NCI-H1930 (cell line): ENCODE measurements at places on chromosomes 4 and X.
A peak's percentile ranks its signal among the peaks of the same experiment; 100 is the strongest.

DNA sequence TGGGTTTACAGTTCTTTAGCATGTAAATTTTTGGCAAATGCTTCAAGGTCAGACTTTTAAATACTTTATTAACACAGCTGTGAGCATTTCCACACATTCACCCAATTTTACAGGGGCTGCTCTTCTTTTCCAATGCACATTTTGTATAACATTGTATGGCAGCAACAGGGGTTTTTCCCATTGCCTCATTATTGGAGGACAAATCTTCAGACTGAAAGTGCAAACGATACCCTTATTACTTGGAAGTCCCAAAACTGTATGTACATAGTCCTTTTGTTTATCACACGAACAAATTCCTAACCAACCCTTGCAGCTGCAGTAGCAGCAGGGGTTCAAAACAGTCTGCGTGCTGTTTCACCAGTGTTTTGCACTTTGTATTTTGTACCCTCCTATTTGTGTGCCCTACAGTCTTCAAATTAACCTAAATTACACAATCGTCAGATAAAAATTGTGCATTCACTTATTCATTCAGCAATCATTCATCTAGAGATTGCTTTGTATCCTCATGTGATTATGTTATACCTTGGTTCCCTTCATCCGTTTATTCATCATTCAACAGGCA is 330.7 kb upstream of the RASGEF1B start:
- DNase-seq: peak; percentile 70

- no peak for DNase-seq
Measured at GRCh38 chrX:153671589-153672530, 1.8 kb downstream of the PNCK start.

GRCh38 chr4:33176566-33176965 is 2456.4 kb downstream of the PCDH7 start:
- no peak for DNase-seq

GRCh38 chrX:107715331-107716117 is 60.1 kb downstream of the TSC22D3 start:
- DNase-seq: no peak

- no peak for DNase-seq
Measured at GRCh38 chrX:109940411-109940810, 62.5 kb upstream of the TMEM164 start.

GRCh38 chr4:24742773-24743172 is 52.6 kb upstream of the SOD3 start:
- DNase-seq: no peak

GRCh38 chrX:134780908-134781307 is 122.6 kb upstream of the PLAC1 start:
- DNase-seq: no peak

DNA sequence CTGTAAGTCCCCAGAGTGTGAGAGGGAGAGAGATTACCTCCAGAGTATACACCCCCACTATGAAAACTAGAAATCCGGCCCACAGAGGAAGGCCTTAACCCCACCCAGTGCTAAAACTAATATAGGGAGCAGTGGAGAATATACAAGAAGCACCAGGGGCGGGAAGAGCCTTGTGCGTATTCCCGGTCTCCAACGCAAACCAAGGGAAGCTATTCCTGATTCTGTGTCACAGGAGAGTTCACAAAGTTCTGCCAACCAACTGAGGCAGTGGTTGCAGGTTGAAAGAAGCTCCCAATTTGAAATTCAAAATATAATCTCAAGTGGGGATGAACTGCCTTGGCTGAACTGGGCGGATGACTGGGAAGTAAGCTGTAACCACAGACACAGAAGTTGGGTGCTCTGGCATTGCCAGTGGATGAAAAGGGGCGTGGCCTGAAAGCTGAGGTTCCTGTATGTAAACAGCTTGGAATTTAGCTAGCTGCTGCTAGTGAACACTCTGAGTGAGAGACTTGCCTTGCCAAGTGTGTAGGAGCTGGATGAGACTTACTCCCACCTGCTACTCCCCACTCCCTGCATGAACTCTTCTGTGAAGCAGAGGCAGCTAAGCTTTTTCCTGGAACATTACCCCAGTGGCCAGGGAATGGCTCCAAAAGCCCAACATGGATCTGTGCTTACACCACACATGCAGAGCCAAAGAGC is 32.7 kb downstream of the ELF2 start:
- no peak for DNase-seq

- no peak for DNase-seq
Measured at GRCh38 chr4:135050086-135050717, 848.6 kb upstream of the PABPC4L start.

DNA sequence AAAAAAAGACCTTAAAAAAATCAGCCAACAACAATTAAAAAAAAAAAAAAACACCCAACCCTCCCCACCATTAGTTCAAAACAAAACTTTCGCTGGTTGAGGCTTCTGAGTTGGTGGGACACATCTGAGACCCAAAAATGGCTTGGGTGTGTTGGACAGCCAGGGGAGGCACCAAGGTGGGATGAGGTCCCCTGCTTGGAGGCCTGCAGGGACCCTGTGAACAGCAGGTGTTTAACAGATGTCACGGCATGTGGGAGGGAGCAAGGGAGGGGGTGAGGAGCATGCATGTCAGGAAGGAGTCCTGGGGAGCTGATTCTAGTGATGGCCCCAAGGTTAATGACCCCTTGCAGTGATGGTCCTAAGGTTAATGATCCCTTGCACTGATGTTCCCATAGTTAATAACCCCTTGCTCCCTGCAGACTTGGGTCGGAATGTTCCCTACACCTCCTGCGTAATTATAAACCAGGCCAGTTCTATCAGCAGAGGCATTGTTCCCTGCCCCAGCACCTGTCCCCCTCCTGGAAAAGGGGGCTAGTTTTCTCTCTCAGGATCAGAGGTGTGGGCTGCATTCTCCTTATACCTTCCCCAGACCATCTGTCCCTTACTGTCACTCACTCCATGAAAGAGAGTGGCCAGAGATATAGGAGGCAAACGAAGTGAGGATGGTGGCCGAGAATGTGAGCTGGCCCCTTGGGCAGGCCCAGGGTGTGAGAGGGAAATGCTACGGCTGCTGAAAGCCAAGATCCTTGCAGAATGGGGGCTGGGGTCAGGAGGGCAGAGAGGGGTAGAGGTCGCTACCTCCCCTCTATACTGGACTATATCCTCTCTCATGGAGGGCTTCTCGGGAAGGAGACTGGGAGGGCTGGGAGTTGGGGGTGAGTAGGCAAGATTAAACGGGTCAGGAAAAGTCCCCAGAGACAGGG is 2.3 kb upstream of the FOXP3 start:
- DNase-seq: no peak

GRCh38 chr4:56857601-56858309 is 36.3 kb upstream of the SPINK2 start:
- DNase-seq: no peak

GRCh38 chrX:139936259-139936658 is 3.4 kb upstream of the ATP11C start:
- DNase-seq: no peak

- DNase-seq: no peak
Measured at GRCh38 chr4:86972997-86973396, 38.2 kb downstream of the AFF1 start.

- DNase-seq: no peak
Measured at GRCh38 chr4:150033081-150033480, 45.2 kb upstream of the DCLK2 start.

DNA sequence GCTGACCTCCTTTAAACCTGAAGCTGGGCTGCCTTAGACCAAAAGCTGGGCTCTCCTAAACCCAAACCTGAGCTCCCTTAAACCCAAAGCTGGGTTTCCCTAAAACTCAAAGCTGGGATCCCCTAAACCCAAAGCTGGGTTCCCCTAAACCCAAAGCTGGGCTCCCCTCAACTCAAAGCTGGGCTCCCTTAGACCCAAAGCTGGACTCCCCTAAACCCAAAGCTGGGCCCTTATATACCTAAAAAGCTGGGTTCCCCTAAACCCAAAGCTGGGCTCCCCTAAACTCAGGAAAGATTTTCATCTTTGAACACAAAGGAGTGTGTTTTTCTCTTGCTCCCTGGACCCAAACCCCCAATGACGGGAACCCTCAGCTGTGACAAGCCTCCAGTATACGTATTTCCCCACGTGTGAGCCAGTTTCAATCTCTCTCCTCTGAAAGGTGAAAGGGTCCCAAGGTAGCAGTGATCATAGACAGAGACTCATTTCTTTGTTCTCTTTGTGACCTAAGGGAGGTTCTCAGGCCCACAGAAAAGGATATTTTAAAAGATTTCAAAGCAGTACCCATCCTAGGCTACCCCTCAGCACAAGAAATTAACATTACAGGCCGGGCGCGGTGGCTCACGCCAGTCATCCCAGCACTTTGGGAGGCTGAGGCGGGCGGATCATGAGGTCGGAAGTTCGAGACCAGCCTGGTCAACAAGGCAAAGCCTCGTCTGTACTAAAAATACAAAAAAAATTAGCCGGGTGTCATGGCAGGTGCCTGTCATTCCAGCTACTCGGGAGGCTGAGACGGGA is 31.3 kb upstream of the ASMTL start:
- no peak for DNase-seq

DNA sequence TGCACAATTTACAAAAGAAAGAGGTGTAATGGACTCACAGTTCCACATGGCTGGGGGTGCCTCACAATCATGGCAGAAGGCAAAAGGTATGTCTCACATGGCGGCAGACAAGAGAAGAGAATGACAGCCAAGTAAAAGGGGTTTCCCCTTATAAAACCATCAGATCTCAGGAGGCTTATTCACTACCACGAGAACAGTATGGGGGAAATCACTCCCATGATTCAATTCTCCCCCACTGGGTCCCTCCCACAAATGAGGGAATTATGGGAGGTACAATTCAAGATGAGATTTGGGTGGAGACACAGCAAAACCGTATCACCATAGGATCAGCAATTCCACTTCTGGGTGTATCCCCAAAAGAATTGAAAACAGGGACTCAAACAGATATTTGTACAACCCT is 97.5 kb upstream of the STX18 start:
- no peak for DNase-seq

DNA sequence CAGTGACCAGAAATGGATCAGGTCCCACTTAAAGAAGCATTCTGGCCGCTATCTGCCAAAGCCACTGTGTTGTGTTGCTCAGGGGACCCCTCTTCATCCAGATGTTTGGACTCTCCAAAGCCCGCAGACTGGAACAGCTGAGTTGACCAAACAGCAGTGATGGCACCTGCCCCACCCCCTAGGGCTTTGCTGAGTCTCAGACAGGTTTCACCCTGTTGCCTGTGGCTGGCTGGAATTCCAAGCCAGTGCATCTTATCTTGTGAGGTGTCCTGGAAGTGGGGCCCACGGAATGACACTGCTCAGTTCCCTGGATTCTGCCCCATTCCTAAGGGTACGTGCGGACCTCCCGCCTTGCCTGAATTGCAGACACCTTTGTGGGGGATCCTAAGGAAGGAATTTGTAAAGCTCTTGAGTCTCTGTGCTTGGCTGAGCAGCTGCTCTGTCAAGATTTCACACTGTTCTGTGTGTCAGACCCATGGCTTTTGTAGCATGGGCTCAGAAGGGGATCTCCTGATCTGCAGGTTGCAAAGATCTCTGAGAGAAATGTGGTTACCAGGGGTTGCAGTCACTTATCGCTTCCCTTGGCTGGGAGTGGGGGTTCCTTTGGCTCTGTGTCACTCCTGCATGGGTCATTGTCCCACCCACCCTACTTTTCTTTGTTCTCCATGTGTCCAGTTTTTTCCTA is 1707.9 kb upstream of the PCDH10 start:
- DNase-seq: no peak

GRCh38 chrX:64976673-64977040 is 407 bp upstream of the ZC4H2 start:
- DNase-seq: no peak

DNA sequence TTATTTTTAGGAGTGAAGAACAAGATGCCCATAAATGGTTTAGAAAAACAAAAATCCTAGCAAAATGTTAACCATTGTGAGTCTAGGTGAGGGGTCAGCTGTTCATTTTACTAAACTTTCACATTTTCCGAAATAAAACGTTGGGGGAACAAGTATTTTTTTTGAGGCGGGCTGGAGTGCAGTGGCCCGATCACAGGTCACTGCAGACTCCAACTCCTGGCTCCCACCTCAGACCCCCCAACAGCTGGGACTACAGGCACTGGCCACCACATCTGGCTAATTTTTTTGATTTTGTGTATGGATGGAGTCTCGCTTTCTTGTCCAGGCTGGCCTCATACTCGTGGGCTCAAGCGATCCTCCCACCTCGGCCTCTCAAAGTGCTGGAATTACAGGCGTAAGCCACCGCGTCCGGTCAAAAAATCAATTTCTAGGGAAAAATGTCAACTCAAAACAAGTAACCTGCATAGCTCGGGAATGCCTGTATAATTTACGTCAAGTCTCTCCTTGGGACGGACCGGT is 742 bp upstream of the TAF1 start:
- no peak for DNase-seq

DNA sequence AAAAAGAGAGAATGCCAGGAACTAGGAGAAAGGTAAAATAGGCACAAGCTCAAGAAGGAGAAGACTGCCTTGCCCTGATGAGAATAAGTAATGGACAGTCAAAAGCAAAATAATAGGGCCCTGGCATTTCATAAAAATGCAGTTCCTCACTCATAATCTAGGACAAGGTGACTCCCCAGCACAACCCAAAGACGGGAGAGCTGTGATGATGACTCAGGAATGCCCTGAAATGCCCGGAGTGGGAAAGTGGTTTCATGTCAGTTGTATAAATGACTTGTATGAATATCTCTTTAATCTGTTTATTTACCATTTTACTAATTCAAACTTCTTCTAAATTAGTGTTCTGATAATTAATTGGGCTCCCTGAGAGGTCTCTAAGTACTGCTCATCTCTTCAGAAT is 28.8 kb upstream of the SETD7 start:
- DNase-seq: no peak

DNA sequence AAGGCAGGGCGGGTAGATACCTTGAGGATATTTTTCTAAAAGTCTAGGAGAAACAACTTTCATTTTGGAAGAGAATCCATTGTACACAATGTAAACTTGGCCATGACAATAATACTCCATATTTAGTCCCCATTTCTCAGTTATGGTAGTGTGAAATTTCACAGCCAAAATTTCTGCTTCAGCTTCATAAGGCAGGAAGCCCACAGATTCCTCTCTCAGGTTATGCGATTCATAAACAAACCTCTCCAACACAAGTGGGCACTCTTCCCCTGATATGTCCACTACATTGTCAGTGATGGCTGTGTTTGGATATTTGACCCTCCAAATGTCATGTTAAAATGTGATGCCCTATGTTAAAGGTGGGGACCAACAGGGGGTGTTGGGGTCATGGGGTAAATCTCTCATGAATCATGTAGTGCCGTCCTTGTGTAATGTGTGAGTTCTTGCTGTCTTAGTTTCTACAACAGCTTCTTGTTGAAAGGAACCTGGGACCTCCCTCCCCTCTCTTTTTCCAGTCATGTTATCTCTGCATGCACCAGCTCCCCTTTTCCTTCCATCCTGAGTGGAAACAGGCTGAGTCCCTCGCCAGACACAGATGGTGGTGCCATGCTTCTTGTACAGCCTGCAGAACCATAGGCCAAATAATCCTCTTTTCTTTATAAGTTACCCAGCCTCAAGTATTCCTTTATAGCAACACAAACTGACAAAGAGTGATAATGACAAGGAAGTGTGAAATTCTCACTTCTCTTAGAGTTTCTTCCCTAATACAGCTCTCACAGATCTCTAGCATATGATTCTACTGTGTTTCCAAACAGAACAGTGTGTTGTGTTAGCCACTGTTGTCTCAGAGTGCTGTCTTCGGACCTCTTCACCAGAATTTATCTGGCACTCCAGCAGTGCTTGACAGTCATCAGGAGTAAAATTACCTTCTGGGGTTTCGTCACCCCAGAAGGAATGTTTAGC is 598.4 kb upstream of the GNPDA2 start:
- no peak for DNase-seq

- DNase-seq: no peak
Measured at GRCh38 chrX:56253832-56254703, 21.9 kb downstream of the KLF8 start.

GRCh38 chr4:31674313-31674947 is 954.3 kb downstream of the PCDH7 start:
- DNase-seq: no peak
